ENCODE measurements at places on chromosomes 2 and 18.

DNA sequence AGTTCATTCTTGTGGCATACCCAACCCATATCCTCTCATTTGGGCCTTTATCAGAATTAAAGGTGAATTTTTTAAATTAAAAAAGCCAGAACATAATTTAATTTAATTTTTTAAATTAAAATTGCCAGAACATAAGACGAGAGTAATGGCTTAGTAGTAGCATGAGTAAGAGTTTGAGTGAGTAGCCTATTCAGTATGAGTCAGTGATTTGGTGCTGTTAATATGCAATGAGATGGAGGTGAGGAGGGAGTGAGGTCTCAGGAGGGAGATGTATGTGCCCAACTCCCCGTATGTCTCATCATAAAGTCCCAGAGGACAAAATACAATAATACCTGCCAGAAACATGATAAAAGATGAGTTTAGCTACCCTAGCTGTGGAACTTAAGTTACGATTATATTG lies 115.3 kb upstream of the THOC1 start:
- no peak for DNase-seq

- no peak for DNase-seq
Observed at GRCh38 chr2:36367486-36367885, 11.9 kb downstream of the CRIM1 start.

- peak; percentile 53 for DNase-seq
Observed at GRCh38 chr18:23228102-23229061, 93.1 kb downstream of the CABLES1 start.

GRCh38 chr18:54737986-54738385 lies 90.3 kb upstream of the RAB27B start:
- DNase-seq = no peak

DNA sequence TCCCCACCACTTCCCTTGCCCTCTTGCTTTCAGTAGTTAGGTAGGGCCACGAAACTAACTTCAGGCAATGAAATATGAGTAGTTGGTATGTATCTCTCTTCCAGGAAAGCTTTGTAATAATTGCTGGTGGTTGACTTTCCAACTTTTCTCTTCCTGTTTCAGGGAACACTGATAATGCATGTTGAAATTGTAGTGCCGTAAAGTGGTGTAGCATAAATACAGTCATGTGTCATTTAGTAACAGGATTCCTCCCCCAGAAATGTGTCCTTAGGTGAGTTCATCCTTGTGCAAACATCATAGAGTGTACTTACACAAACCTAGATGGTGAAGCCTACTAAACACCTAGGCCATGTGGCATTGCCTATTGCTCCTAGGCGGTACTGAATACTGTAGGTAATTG lies 429.2 kb downstream of the PID1 start:
- DNase-seq = no peak

GRCh38 chr2:149738767-149739166 lies 151.2 kb upstream of the MMADHC start:
- no peak for DNase-seq

DNA sequence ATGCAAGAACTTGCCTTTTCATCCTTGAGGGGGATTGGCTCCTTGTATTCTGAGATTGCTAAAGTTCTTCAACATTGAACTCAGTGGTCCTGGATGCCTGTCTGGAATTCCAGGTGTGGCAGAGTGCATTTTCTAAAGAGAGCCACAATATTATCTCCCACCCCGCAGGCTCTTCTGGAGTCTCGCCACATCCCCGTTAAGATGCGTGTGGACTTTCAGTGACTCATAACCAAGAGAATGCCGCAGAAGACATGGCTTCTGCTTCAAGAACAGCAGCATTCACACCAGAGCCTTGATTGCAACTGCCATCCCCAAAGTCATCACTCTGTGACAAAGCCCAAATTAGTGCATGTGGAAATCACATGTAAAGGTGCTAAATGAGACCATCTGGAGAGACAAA lies 142.7 kb downstream of the CDH20 start:
- no peak for DNase-seq

DNA sequence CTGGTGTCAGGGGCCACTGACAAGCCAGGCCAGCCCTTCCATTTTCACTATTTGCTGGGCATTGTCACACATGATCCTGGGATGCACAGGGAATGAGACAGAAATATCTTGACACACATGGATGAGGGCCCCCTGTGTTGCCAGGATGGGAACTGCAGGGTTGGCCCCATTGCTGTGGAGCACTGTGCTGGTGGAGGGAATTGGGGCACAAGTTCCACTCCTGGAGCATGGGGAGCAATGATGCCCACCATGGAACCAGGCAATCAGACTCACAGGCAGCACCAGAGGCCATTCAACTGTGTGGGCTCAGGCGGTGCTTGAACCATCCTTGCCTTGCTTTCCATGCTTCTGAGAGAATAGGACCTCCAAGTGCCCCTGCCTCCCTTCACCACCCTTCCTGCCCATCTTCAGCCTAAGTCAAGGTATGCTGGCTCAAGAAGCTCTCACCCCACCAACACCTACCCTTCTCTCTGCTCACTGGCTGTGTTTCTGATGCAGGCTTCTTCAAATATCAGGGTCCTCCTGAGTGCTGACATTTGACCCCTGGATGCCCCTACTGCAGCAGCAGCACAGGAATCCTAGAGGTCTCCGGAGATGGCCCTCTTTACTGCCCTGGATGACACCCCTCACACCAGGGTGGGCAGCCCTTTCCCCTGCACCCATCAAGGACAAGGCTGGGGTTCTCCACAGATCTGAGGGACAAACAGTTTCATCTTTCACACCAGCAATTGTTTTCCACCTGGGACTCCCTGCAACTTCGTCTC lies 11.0 kb downstream of the ADRA2B start:
- no peak for DNase-seq

DNA sequence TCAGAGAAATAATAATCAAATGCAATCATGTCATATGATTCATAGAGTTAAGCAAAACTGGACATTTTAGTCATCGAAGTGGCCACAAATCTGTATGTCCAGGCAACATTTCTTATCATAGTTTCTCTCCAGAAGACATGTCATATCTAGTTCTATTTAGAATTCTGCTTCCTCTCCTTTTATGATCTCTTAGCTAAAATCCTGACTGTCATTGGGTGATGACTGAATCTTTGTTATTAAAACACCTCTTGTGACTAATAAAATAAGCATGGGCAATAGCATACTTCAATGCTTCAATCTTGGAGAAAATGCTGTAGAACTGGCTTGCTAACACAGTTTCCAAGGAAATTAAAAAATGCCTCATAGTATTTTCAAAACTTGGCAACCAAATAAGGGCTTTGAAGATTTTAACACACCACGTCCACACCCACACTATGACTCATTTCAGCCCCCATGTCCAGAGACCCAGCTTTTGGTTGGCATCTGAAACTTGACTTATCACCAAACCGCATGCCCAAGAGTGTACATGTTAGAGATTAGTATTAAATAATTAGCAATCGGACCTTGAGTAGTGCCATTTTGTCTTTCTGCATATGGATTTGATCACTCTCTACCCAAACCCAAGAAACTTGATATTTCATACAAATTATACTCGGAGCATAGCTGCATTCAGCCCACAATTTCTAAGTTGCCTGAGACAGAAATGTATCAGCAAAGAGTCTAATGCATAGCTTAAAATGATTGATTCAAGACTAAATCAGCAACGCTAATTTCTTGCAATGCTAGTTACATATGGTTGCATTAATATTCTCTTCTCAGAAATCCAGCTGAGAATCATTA lies 106.5 kb upstream of the ETAA1 start:
- no peak for DNase-seq

DNA sequence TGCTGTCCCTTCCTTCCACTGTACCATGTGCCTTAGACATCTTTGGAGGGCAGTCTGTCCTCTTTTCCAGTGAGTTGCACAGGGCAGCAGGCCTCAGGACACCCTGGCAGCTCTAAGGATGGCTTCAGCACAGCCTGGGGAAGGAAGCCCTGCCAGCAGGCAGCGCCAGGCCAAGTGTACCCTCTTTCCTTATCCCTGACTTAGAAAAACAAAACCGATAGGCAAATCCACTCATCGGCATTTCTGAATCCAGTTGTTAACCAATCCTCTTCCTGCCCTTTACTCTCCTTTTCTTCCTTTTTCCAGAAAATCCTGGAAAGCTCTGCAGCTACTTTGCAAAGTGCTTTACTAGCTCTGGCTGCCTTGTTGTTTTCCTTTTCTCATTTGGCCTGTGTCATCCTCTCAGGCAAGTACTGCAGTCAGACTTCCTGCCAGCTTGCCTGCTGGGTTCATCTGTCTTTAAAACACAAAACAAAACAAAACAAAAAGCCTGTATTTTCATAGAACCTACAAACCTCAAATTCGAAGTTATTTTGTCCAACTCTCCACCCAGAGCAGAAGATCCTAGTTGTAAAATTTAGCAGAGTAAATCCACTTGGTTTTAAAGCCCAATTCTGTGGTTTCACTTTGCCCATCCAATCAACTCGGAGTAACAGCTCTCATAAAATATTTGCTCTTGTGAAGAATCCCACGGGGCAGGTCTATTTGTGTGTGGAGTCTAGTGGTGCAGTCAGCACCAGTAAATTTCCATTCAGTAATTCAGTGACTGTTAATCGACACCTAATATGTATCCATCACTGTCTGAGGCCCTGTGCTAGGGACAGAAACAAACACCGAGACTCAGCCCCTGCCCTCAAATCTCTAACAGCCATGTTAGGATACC lies 45.2 kb downstream of the PCBP1 start:
- DNase-seq = peak; percentile 71

DNA sequence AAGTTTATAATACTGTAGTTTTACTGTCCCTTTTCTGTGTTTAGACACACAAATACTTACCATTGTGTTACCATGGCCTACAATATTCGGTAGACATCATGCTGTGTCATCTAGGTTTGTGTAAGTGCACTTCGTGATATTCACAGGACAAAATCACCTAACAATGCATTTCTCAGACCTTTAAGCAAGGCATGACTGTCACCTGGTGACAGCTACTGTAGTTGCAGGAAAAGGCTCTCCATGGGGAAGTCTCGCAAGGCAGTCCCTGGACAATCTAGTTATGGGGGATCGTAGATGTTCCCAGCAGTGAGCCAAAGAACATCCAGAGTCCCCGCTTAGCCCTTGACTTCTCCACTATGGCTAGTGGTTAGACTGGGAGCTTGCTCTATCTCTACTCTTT lies 73.1 kb downstream of the EIF2AK3 start:
- DNase-seq = no peak

DNA sequence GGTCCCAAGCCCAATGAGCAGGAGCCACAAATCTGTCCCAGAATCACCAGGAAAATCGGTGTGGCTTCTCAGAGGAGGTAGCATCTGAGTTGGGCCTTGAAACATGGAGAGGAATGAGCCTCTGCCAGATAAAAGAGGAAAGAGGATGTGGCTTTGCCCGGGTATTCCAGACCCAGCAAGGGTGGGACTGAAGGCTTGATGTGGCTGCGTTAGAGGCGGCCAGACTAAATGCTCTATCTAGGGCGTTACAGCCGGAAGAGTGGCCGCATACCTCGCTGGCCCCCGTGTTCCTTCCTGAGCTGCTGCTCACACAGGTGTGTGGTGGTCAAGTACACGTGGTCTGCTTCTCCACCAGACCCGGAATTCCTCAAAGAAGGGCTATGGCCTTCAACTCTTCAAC lies 33.9 kb upstream of the POMC start:
- no peak for DNase-seq

GRCh38 chr2:82837588-82838304 lies 1621.3 kb downstream of the SUCLG1 start:
- no peak for DNase-seq

DNA sequence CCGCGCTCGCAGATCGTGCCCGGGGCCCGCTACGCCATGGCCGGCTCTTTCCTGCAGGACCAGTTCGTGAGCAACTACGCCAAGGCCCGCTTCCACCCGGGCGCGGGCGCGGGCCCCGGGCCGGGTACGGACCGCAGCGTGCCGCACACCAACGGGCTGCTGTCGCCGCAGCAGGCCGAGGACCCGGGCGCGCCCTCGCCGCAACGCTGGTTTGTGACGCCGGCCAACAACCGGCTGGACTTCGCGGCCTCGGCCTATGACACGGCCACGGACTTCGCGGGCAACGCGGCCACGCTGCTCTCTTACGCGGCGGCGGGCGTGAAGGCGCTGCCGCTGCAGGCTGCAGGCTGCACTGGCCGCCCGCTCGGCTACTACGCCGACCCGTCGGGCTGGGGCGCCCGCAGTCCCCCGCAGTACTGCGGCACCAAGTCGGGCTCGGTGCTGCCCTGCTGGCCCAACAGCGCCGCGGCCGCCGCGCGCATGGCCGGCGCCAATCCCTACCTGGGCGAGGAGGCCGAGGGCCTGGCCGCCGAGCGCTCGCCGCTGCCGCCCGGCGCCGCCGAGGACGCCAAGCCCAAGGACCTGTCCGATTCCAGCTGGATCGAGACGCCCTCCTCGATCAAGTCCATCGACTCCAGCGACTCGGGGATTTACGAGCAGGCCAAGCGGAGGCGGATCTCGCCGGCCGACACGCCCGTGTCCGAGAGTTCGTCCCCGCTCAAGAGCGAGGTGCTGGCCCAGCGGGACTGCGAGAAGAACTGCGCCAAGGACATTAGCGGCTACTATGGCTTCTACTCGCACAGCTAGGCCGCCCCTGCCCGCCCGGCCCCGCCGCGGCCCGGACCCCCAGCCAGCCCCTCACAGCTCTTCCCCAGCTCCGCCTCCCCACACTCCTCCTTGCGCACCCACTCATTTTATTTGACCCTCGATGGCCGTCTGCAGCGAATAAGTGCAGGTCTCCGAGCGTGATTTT lies 7.6 kb downstream of the TBR1 start:
- peak; percentile 42 for DNase-seq

- no peak for DNase-seq
Observed at GRCh38 chr2:223621901-223622300, 19.7 kb upstream of the SCG2 start.

DNA sequence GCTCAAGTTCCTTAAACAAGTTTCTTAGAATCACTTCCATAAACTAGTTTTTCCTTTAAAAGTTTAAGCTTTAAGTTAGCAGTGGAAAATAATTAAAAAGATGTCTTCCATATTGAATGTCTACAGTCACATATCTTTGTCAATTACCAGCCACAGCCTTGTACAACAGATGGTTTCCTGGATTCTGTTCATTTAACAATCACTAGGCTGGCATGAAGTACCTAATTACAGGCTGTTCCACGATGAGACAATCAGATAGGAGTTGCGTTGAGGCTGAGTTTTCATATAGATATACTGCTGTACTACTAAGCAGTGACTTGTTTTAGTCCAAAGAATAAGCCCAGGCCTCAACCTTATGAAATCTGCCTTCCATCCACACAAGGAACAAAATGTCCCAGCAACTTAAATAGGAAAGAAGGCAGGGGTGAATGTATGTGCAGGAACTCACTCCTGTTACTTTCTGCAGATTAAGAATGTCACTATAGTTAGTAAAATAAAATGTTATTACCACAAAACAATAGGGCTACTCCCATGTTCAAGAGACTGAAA lies 131.0 kb downstream of the ZAP70 start:
- no peak for DNase-seq

DNA sequence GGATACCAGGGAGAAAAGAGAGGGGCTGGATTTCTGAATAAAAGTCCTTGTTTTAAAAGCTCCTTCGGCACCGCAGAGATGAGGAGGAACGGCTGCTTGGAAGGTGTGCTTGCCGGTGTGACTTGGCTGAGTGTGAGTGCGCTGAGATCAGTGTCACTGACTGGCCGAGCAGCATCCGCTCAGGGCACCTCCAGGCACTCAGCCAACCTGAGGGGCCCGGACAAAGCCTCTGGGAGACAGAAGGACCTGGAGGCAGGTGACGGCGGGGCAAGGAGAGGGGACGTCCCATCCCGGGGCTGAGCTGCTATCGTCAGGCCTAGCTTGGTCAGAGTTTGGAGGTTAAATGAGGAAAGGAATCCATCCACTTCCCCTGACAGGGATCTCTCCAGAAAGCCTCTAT lies 16.8 kb upstream of the ALLC start:
- DNase-seq = no peak
